ENCODE measurements at places on chromosomes 5 and 9. TPM values are rescaled to one million over a fixed set of nuclear protein-coding genes. Genes with fewer than 3 reads are reported as not detected.

- no peak for DNase-seq
Observed at GRCh38 chr5:5165541-5166002, 25.4 kb downstream of the ADAMTS16 start.

- no peak for DNase-seq
Observed at GRCh38 chr5:55892479-55892878, 41.3 kb downstream of the IL31RA start.

GRCh38 chr5:137847687-137848086 is 20.0 kb upstream of the MYOT start:
- no peak for DNase-seq

GRCh38 chr5:131242728-131243255 is 21.1 kb upstream of the CDC42SE2 start:
- DNase-seq = no peak

Gene GRM6
- not detected for total RNA-seq
